ENCODE measurements at places on chromosomes 12 and 14. TPM values are rescaled to one million over a fixed set of nuclear protein-coding genes. Genes with fewer than 3 reads are reported as not detected.

GRCh38 chr12:49872381-49872780, 29.5 kb upstream of the BCDIN3D start:
- no peaks in the 10 kb centered on the region for H3K4me1 ChIP-seq
- no peak overlapping the region for H3K27ac ChIP-seq
- no peak for DNase-seq
- no peaks in the 10 kb centered on the region for H3K27me3 ChIP-seq

ANO2 gene
- not detected for total RNA-seq

DNA sequence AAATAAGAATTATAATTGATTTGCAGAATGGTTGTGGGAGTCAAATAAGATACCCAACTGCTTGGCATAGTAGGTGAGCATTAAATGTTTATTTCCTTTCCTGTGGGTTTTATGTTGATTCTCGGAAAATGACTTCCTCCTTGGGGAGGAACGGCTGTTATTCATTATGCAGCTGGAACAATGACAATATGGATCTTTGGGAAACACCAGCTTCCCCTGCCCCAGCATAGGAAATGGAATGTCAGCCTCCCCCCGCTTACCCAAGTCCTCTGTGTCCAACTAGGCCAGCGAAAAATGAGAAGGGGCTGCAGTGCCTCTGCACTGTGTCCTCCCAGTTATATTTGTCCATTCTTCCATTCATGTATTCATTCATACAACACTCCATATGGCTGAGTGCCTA, 11.7 kb upstream of the CCDC177 start:
- no peaks in the 10 kb centered on the region for H3K27me3 ChIP-seq
- no peaks in the 10 kb centered on the region for H3K36me3 ChIP-seq
- no peak for DNase-seq
- H3K4me1 ChIP-seq, result no peaks in the 10 kb centered on the region
- no peak overlapping the region for H3K27ac ChIP-seq

TAS2R42 gene
- not detected for total RNA-seq

- peak overlapping the region; percentile 44 for H3K27ac ChIP-seq
- peak; percentile 27 for DNase-seq
- H3K4me1 ChIP-seq, result peaks cover 33% of the 10 kb centered on the region
- H3K27me3 ChIP-seq, result no peaks in the 10 kb centered on the region
- H3K36me3 ChIP-seq, result no peaks in the 10 kb centered on the region
Observed at GRCh38 chr14:75979071-75979571, 2.7 kb downstream of the TGFB3 start.

DNA sequence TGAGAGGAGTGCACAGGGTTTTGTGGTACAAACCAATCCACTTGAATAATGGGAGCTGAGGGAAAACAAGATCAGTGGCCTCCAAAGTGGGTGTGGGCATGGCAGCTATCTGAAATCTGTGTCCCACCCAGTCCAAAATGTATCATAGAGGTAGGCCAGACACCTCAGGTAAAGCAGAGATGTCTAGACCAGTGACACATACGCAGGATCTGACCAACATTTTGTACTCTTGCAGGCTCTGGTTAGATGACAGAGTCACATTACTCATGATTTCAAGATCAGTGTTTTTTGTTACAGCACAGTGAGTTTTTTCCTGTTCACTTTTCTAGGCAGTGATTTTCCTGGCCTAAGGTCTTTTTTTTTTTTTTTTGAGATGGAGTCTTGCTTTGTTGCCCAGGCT, 211.8 kb downstream of the PCNX1 start:
- peak; percentile 19 for DNase-seq
- peaks cover 17% of the 10 kb centered on the region for H3K4me1 ChIP-seq
- no peak overlapping the region for H3K4me3 ChIP-seq

GRCh38 chr14:85533861-85534291, 3.9 kb downstream of the FLRT2 start:
- H3K4me3 ChIP-seq, result no peak overlapping the region
- H3K27ac ChIP-seq, result no peak overlapping the region
- peaks cover 11% of the 10 kb centered on the region for H3K4me1 ChIP-seq
- DNase-seq, result no peak
- H3K36me3 ChIP-seq, result no peaks in the 10 kb centered on the region

ADGRD1 gene
- total RNA-seq, result not detected
